Stimulated activated CD4-positive, alpha-beta T cell treated with anti-CD3 and anti-CD28 coated beads, Interleukin-1b, Interleukin-23, amount 100 ng/mL, for 1 hour (primary cell): ENCODE measurements at places on chromosomes 4 and X.

DNA sequence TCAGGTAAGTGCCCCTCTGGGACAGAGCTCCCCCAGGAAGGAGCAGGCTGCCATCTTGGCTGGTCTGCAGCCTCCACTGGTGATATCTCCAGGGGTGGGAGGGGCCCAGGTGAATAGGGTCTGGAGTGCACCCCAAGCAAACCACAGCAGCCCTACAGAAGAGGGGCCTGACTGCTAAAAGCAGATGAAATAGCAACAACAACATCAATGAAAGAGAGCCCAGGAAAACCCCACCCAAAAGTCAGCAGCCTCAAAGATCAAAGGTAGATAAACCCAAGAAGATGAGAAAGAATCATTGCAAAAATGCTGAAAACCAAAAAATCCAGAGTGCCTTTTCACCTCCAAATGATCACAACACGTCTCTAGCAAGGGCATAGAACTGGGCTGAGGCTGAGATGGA, 92.5 kb upstream of the PAGE3 start:
- no peak for DNase-seq

DNA sequence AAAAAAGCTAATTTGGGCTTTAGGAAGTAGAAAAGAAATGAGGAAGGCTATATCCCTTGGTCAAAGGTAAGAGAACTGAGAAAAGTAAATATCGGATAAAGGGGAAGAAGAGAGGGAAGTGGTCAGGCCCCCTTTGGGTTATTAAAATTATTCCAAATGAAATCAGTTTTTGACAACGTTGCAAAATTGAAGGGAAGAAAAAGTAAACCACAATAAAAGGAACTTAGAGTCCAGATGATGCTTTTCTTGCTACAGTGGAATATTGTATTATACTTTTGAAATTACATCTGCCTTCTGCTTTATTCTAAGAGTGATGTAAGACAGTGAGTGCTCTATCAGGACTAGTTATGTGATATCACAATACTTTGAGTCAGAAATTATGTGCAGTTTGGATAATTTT, 59.4 kb upstream of the RBPJ start:
- no peak for DNase-seq

DNA sequence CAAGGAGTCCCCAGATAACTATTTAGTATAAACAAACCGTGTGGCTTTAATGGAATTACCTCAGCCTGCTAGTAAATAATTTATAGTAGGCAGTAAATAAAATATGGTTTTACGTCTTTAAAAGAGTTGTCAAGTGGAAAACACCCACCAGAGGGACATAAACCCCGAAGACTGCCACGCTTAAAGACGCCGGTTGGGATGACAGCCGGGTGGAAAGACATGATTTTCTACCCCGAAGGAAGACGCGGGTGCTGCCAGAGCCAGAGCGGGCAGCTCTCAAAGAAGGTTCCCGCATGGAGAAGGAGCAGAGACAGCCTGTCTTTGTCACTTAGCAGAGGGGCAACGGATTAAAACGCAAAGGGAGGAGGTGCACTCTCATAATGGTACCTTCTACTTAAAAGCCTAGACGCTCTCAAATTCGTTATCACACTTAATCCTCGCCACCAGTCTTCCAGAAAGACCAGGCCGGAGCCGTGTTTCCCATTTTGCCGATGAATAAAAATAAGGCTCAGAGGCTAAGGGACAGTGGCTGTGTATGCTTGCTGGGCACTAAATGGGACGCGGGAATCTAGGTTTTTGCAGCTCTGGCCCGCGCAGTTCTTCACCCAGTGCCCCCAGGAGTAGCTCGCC, 140.5 kb upstream of the ZIC3 start:
- no peak for DNase-seq

DNA sequence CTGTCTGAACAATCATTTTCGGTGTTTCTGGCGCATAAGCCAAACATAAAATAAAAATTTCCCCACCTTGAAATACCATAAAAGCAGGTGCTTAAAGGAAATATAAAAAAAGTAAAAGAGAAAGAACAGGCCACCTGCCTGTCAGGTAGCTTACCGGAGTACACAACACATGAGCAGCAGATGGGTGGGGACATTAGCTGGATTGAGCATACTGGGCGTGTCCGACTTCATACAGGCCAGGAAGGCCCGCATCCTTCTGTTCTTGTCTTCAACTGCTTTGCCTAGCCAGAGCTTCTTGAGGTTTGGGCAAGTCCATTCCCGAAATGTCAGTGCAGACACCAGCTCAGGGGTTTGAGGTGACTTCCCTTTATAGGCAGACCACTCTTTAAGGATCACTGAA, 66.7 kb downstream of the FAM120C start:
- no peak for DNase-seq

DNA sequence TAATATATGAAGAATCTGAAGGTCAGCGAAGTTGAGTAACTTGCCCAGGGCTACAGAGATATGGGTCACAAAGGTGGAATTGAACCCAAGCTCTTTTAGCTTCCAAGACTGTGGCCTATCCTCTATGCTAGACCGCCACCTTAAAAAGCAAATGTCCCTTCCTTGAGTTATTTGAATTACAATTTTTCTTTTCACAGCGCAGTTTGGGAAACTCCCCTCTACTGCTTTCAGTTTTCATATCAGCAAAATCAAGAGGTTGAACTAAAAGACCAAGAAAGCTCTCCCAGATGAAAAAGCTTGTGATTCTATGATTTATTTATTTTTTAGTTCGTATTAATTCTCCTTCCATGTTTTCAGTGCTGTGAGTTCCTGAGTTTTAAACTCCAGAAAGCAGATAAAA, 174.5 kb upstream of the C1QTNF7 start:
- no peak for DNase-seq

DNA sequence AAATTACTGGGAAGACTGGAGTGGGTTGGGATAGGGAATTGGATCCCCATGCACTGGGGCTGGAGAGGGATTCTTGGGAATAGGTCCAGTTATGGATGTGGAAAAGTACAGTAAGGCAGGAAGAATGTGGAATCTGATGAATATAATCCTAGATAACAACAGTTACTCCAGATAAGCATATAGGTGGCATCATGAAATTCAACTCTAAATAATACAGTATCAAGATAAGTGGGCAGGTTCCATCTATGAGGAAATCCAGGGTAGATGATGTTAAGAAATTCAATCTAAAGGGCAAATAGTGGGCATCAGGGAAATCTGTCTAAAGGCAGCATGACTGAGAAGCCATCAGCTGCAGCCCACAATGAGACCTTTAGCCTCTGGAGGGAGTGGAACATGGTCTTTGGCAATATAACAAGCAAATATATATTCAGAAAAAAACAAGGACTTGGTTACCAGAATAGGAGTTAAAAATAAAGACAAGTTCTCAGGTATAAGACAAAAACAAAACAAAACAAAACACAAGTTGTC, 1.2 kb downstream of the DTHD1 start:
- DNase-seq = no peak

GRCh38 chr4:47383829-47384427, 79.6 kb downstream of the COMMD8 start:
- DNase-seq = no peak

DNA sequence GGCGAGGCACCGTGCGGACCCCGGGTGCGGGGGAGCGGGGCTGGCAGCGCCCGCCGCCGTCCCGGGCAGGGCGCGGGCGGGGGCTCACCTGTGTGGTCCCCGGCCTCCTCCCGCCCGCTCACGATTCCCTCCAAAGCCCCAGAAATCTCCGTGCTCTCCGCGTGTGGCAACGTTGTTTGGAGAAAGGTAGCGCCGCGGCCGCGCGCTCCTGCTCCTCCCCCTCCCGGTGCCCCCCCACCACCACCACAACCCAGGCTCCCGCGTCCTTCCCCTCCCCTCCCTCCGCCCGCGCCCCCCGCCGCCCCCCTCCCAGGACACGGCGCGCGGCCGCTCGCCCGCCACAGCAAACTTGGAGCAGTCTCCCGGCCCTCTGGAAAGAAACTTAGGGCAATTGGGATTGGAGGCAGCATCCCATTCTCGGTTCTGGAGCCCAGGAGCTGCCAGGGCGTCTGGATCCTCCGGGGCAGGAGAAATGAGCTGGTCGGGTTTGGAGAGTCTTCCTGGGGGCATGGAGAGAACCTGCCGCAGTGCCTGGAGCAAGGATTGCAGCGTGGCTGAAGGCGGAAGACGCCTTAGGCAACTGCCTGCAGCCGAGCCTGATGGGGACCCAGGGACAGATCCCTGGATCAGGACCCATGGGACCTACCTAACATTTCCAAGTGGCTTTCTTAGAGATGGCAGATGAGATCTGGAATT, 855 bp downstream of the KLF3 start:
- DNase-seq = no peak

DNA sequence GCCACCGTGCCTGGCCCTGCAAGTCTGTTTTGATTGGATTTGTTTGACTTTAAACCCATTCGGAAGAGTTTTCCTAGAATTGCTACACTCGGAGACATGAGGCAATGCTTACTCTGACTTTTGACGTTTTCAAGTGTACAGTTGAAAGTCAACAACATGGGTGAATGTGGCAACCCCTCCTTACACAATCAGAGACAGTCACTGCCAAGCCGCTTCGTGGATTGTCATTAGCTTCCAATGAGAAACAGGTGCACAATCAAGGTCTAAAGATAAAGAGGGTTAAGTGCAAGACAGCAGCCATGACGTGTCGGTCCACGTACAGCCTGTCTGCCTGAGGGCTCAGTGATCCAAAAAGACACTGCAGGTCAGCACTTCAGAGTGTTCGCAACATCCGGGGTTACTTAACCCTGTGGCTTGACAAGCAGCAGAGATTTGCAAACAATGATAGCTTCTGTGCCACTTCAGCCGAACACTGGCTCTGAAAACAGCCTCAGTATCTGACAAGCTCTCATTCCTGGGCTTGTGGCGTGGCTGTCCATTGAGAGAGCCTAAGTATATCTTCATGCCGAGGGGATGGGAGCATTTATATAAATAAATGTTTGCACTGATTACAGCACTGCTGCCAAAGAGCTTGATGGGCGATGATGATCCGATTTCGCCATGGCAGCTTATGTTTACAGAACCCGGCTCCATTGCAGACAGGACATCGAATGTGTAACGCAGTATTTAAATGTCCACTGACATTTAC, 180.0 kb downstream of the DHRSX start:
- DNase-seq = no peak

GRCh38 chrX:49846522-49846921, 17.4 kb downstream of the PAGE4 start:
- no peak for DNase-seq

GRCh38 chr4:86529436-86529835, 64.7 kb upstream of the PTPN13 start:
- DNase-seq = no peak

DNA sequence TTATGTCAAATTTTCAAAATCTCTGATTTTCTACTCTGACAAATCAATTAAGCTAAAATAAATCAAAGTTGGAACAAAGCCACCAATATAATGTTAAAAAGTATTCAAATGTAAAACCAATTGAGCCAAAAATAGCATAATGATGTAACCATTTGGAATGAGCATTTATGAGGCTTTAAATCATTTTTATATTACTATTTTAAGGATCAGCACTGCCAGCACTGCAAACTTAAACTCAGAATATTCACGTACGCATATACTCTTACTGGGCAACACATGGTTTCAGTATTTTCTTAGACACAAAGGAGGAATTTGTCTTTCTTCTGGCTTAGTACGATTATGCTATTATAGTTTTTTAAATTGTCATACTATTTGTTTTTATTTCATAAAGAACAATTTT, 52.2 kb downstream of the AFAP1 start:
- DNase-seq = no peak

GRCh38 chr4:184097241-184097605, 120.5 kb downstream of the ENPP6 start:
- no peak for DNase-seq

GRCh38 chr4:152180369-152180768, 355.5 kb downstream of the FBXW7 start:
- DNase-seq = no peak

DNA sequence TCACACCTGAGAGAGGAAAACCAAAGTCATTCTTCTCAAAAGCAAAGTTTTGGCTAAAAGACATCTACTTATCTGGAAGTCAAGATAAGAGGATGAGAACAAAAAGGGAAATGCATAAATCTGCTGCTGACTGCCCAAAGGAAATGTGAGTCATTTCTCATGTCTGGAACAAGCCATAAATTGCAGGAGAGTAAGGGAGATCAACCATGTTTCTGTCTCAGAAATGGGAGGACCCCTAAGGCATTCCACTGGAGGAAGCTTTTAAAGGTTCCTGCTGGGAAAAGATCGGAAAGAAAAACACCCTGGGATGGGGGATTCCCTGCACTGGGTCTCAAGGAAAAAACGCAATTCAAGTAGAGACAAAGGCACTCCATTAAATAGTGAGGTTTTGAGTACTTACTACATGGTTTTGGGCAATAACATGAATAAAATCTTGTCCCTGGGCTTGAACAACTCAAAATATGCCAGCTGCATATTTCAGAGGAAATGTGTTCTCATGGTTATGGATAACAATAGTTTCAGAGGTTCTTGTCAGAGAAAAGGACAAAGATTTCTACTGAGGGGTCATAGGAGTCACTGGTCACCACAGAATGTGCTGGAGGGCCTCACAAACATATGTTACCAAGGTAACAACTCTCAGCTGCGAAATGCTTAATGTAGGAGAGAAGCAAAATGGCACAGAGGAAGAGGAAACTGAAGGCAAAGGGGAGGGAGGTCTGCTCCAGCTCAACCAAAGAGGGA, 19.3 kb downstream of the GPR143 start:
- DNase-seq = no peak

- DNase-seq = no peak
Observed at GRCh38 chrX:68049466-68049865, 383.8 kb downstream of the OPHN1 start.

DNA sequence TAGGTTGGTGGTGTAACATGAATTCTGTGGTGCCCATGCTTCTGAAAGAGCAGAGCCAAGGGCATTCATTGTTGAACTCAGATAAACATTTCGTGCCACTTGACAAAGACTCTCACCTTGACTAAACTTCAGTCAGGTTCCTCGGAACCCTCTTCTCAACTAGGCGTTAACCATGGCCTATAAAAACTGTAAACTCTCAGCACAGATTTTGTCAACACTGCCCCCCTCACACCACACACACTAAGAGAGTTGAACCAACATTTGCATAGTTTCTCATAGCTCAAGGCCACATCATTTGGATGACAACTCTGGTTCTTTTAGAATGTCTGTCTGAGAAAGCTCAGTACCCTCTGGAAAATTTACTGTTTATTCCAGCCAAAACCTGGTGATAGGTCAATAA, 28.1 kb downstream of the CASP6 start:
- DNase-seq = no peak
